ENCODE measurements at places on chromosomes 3 and 15. TPM values are rescaled to one million over a fixed set of nuclear protein-coding genes. Genes with fewer than 3 reads are reported as not detected.

DNA sequence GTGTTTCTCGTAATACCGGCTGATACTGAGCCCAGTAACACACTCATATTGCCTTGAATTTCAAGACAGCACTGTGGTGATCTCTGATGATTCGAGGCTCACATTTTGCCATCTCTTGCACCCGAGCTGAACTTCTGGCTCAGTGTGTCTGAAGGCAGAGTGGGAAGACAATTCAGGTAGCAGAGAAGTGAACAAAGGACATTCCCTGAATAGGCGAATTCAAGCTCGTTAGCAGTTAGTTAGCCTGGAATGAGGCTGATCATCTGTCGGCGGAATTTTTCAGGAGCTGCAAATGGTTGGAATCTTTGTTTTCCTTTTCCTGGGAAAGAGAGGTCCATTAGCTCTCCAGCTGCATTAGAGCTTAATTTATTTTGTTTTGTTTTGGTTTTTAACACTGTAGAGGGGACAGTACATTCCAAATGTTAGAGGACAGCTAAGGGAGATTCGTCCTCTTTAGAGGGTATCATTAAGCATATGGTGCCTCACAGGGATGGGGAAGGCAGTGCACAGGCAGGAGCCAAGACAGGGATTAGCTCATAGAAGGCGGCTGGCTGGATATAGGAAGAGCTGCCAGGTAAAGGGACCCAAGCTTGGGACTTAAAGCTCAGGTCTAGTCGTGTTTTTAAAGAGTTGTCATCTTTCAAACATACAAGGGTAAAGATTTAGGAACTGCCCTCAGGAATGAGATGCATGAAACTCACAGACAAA is 119.7 kb upstream of the DLG1 start:
- no peak for DNase-seq

GRCh38 chr3:27559381-27559780 is 75.2 kb upstream of the SLC4A7 start:
- no peak for DNase-seq

DNA sequence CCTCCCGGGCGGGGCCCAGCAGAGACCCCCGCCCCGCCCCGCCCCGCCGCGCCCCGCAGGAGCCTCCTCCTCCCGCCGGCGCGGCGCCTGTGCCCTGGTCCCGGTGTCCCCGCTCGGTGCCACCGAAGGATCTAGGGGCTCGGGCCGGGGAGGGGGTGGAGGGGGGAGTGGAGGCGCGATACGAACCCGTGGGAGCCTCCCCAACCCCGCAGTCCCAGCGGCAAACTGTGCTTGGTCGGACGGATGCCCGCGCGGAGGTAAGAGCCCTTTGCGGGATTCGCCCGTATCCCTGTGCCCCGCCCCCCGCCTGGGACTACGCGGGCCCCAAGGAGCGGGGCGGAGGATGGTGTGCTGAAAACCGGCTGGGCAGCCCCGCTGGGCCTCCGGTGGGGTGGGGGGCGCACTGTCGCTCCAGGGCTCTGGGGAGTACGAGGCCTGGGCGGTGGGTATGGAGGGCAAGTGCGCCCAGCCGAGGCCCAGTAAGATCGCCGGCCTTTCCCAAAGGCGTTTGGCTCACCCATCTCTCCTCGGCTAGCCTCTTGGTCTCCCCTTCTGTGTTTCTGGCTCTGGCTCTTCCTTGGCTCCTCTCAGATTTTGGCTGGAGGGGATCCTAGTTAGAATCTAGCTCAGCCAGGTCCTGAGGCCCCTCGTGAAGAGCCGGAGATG is 65.6 kb upstream of the POLG start:
- no peak for DNase-seq

- DNase-seq: no peak
These were observed 8.7 kb downstream of the LIMD1 start for GRCh38 chr3:45603226-45603625.

DHX36 gene
- total RNA-seq: 27.1 TPM

C15orf62 gene
- under 0.01 TPM for total RNA-seq

KBTBD13 gene
- not detected for total RNA-seq

CDV3 gene
- 120 TPM for total RNA-seq

DNA sequence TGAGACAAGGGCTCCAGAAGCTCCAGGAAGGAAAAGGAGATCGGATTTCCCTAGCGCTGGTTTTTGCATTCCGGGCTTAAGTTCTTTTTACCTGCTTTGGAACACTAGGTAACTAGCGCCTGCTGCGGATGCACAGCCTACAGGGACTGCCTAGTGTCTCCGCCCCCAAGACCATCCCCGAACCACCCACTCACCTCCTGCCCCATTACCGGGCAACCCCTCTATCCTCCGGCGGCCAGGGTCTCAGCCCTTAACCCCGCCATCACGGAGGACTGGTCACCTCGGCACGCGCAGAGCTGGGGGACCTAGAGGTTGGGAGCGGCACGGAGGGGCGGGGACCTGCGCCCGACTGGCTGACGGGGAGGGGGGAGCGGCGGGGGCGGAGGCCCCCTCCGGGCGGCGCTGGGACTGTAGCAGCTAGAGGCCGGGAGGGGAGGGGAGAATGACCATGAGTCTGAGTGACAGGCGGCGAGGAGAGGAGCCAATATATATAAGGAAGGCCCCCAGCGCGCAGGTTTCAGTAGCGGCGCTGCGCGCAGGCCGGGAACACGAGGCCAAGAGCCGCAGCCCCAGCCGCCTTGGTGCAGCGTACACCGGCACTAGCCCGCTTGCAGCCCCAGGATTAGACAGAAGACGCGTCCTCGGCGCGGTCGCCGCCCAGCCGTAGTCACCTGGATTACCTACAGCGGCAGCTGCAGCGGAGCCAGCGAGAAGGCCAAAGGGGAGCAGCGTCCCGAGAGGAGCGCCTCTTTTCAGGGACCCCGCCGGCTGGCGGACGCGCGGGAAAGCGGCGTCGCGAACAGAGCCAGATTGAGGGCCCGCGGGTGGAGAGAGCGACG is at the start of gene DLL4:
Gene DLL4 (plus strand): TSS at position 520 of the 839 bp plus-strand sequence. CDS start 329 bp downstream, outside the sequence.
- peak; percentile 59 for DNase-seq

GRCh38 chr15:32099956-32100684 is 69.8 kb downstream of the CHRNA7 start:
- no peak for DNase-seq

- no peak for DNase-seq
These were observed 64.9 kb upstream of the PRICKLE2 start for GRCh38 chr3:64290161-64290560.

- DNase-seq: no peak
These were observed 137.3 kb downstream of the SSR3 start for GRCh38 chr3:156417559-156418132.

NR2E3 gene
- total RNA-seq: under 0.01 TPM

DNA sequence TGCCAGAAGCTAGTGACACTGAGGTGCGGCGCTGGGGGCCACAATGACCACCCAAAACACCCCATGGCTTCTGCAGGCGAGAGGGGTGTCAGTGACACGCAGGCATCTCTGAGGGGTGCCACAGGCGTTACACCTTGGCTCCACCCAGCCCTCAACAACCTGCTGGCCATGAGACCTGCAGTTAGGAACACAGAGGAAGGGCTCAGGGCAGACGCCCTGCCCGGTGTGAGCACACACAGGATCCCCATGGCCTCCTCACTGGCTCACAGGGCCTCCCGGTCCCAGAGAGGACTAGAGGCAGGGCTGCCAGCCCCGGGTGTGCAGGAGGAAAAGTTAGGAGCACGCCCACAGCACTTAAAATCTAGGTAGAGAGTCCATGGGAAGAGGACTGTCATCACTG is 35.1 kb downstream of the CYFIP1 start:
- DNase-seq: no peak

- no peak for DNase-seq
These were observed 163.1 kb upstream of the HES1 start for GRCh38 chr3:193972832-193973231.

- peak; percentile 21 for DNase-seq
These were observed 78.7 kb upstream of the GCNT3 start for GRCh38 chr15:59532770-59533379.

AMIGO3 gene
- total RNA-seq: not detected

EFCC1 gene
- not detected for total RNA-seq

MAGI1 gene
- 26.4 TPM for total RNA-seq
